ENCODE measurements at places on chromosomes 6 and 20. TPM values are rescaled to one million over a fixed set of nuclear protein-coding genes. Genes with fewer than 3 reads are reported as not detected.

- no peak for DNase-seq
These were observed 23.7 kb downstream of the HEBP2 start for GRCh38 chr6:138427701-138428100.

Gene SRMS
- not detected for total RNA-seq

Gene MACROD2
- total RNA-seq: 6.4 TPM

DNA sequence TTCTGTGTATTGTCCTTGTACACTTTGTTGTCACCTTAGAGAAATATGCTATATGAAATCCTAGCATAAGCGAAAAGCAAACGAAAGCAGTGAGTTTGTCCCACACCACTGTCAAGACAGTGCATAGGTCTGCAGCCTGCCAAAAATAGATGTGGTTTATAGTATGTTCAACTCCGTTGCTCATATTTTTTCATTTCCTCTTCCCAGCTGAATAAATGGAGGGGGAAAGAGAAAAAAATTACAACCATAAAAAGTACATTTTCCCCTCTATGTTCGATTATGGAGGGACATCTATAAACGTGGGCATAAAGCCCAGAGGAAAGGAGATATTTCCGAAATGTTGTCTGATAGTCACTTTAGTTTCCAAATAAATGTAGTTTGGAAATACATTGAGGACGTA, 25.8 kb downstream of the PRL start:
- no peak for DNase-seq

- no peak for DNase-seq
These were observed 191.2 kb downstream of the MANEA start for GRCh38 chr6:95768539-95768938.

DNA sequence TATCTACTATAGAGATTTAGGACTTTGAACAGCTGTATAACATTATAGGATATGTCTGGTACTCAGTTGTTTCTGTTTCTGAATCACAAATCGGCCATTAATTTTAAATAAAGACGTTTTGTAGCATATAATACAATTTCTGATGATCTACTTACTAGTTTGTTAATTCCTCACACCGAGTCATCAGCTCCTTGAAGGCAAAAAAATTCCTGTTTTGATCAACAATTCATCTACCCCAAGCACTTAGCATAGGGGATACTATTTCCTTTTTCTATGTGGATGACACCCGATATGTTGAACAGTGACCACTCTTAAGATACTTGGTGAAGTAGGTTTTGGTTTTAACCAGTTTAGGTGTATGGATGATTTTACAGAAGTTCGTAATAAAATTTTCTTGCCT, 107.3 kb downstream of the NCOA3 start:
- DNase-seq: no peak

Gene OR12D3
- not detected for total RNA-seq

- no peak for DNase-seq
These were observed 80.3 kb downstream of the CDH26 start for GRCh38 chr20:60038400-60039008.

- DNase-seq: no peak
These were observed 189.5 kb downstream of the IBTK start for GRCh38 chr6:82057846-82058554.

GRCh38 chr6:151118461-151119123, 121.2 kb upstream of the AKAP12 start:
- no peak for DNase-seq

Gene FOXA2
- total RNA-seq: 0.09 TPM

Gene DDX43
- total RNA-seq: not detected

All from neural crest cell (in vitro differentiated cells).